Activated naive CD8-positive, alpha-beta T cell treated with anti-CD3 and anti-CD28 coated beads, Interleukin-2, amount 10 ng/mL, durations not matched to agents 7 days and 5 days (primary cell): ENCODE measurements at places on chromosomes 7 and 10.

DNA sequence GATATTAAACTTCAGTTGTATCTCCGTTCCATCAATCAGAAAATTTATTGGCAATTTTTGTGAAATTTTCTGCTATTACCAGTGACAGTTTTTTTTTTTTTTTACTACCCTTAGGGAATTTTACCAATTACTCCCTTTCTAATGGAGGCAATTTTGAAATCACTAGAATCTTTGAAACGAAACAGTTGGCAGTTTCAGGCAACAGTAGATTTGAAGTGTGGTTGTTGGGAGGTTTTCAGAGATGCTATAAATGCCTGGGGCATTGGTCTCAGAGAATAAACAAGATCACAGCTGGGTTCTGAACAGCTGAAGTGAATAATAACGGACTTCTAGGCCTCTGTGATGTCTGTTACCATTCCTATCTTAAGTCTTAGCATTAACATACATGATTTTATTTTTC is 535.9 kb upstream of the POT1 start:
- DNase-seq, result no peak

DNA sequence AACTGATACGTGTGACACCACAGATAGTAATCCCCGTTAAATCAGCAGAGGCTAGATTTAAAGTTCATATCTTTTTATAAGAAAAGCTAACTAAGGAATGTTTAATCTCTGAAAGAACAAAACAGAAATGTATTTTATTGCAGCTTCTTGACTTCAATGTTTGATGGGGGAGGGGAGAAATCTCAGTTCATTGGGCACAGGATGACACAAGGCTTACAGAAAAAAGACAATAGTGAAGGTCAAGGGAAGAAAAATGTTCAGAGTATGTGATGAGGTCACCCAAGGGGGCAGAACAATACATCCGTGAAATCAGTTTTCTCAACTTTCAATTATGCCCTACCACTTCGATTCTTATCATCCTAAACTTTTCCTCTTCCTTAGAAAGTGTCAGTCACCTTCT is 102.9 kb downstream of the ELAPOR2 start:
- no peak for DNase-seq

- no peak for DNase-seq
These were observed 847 bp downstream of the BTAF1 start for GRCh38 chr10:91924212-91925021.

DNA sequence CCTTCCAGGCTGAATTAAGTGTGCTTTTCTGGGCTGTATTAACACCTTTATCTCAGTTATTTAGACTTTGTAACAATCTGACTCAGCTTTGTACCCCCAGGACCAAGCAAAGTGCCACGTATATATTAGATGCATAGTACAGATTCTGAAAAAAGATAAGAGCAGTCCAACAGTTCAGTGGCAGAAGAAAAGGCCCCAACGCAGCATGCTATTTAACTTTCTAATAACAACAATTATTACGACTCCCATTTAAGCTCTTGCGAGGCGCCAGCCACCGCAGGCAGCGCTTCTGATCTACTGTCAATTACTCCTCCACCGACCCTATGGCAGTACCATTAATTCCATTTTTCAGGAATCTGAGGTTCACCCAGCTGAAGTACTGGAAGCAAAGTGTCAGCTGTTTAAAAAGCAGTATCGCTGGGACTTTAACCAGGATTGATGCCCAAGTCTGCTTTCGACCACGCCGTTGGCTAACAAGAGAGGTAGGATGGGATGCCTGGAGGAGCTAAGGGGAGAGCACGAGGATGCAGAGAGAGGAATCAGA is 638 bp downstream of the LIPA start:
- no peak for DNase-seq

GRCh38 chr10:30818010-30818660 is 188.6 kb upstream of the LYZL2 start:
- no peak for DNase-seq

- no peak for DNase-seq
These were observed 85.2 kb downstream of the VTI1A start for GRCh38 chr10:112532189-112532588.

- DNase-seq, result no peak
These were observed 536 bp downstream of the C10orf105 start for GRCh38 chr10:71719042-71719441.

GRCh38 chr7:129359638-129360037 is 74.6 kb upstream of the STRIP2 start:
- no peak for DNase-seq

GRCh38 chr10:66102756-66103155 is 823.1 kb upstream of the LRRTM3 start:
- DNase-seq, result no peak

DNA sequence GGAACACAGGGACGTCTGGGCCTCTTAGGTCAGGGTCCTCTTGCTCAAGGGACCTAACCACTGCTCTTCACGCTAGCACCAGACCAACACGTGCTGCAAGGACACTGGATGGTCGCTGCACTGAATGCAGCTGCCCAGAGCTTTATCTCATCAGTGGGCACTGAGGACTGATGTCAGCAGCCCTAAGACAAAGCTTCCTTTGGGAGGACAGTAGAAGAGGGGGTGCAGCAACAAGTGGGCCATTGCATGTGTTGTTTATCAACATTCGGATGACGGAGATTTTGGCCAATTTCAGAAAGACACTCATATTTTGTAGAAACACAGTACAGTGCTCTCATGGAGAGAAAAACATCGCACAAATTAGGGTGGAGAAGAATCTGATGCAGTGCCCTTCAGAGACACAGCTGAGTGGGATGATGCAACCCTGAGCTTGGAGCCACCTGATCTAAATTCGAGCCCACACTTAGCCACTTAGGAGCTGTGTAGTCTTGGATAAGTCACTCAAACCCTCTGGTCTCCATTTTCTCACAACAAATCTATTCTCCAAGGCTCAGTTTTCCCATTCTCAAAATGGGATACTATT is 1.7 kb downstream of the OPALIN start:
- no peak for DNase-seq
